AG04450 (cell line): ENCODE measurements at places on chromosomes 16 and 17.

DNA sequence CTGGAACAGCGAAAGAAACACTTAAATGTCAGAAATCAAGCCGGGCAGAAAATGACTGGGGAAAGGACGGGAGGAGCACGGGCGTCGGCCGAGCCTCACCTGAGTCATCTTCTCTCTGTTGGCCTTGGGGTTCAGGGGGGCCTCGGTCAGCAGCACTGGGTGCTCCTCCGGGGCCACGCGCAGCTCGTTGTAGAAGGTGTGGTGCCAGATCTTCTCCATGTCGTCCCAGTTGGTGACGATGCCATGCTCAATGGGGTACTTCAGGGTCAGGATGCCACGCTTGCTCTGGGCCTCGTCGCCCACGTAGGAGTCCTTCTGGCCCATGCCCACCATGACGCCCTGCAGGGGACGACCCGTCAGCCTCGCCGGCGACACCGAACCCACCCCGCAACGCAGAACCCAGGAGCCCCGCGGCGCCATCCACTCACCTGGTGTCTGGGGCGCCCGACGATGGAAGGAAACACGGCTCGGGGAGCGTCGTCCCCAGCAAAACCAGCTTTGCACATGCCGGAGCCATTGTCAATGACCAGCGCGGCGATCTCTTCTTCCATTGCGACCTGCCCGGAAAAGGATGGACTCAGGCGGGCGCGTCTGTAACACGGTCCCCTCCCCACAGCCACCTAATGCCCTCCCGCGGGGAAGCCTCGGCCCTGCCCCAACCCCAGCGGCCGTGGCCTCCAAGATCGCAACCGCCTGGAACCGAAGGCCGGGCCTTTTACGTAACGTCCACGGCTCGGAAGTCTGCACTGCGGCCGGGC lies 616 bp downstream of the ACTG1 start:
- no peak for DNase-seq

- DNase-seq: no peak
These were observed 1.7 kb downstream of the ADORA2B start for GRCh38 chr17:15946611-15947120.

- DNase-seq: no peak
These were observed 145.5 kb downstream of the AXIN2 start for GRCh38 chr17:65415991-65416390.

DNA sequence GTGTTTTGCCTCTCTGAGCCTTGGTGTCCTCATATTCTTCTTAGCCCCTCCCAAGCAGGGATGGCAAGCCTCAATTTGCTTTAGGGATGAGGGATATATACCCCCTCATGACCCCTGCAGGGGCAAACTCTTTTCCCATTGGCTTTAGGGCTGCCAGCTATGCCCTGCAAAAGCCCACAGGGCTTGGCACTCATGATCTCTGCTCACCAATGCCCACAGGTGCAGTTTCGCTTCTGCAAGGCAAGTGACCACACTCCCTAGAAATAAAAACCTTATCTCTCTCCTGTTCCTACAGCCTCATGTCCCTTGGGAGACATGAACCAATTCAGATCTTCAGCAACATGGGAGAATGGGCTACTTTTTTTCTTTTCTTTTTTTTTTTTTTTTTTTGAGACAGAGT lies 8.8 kb downstream of the BEAN1 start:
- no peak for DNase-seq

DNA sequence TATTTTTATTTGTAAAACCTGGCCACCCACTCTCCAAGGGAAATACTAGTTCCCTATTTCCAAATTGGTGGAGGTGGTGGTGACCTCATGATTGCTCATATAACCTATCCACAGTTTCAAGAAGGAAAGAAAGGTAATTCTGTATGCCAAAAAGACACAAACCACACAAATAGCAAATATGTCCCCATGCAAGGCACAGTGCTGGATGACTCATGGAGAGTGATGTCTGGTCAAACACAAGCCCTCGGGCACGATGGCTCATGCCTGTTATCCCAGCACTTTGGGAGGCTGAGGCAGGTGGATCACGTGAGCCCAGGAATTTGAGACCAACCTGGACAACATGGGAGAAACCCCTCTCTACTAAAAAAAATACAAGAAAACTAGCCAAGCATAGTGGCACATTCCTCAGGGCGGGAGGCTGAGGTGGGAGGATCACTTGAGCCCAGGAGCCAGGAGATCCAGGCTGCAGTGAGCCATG lies 64.2 kb downstream of the GNA13 start:
- no peak for DNase-seq

DNA sequence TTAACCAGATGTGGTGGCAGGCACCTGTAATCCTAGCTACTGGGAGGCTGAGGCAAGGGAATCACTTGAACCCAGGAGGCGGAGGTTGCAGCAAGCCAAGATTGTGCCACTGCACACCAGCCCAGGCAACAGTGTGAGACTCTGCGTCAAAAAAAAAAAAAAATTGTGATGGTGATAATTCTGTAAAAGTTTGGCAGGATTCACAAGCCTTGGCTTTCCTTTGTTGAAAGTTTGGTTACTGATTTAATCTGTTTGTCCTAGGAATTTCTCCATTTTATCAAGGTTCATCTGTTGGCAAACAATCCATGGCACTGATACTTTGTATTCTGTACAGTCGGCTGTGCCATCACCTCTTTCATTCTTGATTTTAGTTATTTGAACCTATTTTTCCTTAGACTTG lies 15.9 kb downstream of the EIF4A3 start:
- no peak for DNase-seq

DNA sequence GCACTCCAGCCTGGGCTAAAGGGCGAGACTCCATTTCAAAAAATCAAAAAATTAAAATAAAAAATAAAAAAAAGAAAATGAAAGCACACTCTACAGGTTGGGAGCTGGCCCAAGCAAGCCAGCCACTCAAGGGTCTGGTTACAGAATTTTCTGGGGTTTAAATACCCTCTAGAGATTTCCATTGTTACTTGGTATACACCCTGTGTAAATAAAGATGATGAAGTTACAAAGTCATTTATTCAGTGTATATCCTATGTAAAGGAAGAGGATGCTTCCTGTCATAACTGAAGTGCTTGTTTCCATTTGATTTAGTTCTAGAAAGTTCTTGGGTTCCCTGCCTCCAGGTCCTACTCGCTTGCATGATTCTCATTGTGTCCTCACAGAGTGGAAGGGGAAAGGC lies 79.9 kb upstream of the C17orf78 start:
- DNase-seq: no peak

- no peak for DNase-seq
These were observed 8.3 kb downstream of the CDH16 start for GRCh38 chr16:66910175-66910940.

- no peak for DNase-seq
These were observed 3.3 kb downstream of the CARMIL2 start for GRCh38 chr16:67648088-67648763.

DNA sequence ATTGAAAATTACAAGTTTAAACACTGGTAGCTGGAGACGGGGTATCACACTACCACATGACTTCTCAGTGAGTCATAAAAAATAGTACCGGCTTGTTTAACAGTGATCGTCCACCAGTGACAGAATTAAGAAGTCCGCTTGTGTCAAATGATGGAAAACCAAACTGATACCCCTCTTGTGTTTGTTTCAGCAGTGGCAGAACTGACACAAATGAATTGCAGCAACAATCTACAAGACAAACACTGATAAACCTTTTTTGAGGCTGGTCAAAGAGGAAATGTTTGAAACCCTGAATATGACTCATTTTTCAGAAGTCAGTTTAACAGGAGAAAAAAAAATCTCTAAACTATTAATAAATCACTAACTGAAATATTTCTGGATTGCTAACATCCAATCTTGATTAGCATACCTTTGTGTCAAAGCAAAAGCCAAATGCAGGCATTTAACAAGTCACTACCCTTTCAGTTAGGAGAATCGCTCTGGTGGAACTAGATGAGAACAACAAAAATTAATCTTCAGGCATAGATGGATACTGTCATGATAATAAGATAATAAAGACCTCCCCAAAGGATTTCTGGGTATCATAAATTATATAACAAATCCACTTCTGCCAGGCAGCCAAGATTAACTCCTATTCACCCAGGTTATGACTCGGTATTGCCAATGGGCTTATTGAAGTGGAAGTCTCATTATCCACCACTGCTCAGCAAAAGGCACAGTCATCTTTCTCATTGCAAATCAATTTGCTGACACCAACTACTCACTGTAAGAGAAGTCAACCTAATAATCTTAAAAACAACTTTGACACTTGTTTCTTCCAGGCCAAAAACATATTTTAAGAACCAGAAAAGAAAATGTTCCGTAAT lies 20.8 kb downstream of the DCUN1D3 start:
- no peak for DNase-seq

- no peak for DNase-seq
These were observed 904.8 kb downstream of the CDH8 start for GRCh38 chr16:61131447-61131846.

DNA sequence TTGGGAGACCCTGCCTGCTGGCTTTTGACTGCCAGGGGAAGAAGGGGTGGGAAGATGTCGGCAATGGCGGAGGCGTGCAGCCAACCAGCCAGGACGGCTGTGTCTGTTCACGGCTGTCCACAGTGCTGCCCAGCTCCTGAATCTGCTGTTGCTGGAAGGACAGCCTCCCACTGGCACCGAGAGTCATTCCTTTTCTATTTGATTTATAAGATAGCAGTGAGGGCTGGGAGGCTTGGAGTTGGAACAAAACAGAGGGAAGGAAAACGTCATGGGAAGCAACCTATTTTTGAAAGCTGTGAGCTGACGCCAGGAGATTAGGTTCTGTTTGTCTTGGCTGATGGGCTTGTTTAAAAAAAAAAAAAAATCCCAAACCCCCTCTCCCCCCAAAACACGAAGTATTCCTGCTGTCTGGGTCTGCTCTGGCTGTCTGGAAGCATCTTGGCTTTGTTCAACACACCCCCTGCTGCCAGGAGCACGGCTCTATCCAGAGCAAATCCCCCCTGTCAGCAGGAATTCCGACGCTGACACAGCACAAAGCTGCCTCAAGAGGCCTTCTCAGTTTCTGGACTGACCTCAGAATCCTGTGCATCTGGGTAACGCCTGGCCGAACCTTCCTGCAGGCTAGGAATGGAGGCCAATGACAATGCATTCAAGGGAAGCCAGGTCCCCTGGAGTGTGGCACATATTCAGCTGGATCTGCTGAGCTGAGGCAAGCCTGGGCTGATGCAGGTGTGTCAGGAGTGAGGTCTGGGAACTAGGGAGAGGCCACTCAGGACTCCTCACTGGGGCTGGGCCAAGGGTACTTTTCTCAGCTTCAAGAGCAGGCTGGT lies 41.0 kb upstream of the SREBF1 start:
- DNase-seq: peak; percentile 67

GRCh38 chr16:424033-424622 lies 1.3 kb upstream of the RAB11FIP3 start:
- DNase-seq: peak; percentile 74

DNA sequence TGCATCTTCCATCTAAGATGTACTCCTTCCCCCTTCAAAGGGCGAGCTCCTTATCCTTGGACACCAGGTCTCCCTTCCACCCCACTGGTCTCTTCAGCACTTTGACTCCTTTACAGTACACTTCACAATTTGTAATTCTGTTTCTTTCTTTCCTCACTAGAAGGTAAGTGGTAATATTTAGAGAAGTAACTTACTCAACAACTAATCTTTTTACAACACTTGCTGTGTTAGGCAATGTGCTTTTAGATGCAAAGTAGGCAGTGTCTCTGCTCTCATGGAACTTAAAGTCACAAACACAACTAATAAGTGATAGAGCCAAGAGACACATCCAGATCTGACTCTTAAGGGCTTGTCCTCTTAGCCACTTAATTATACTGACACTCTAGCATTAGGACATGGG lies 6.4 kb downstream of the SIAH1 start:
- DNase-seq: no peak

GRCh38 chr17:68100000-68100641 lies 64.6 kb downstream of the KPNA2 start:
- DNase-seq: no peak

- no peak for DNase-seq
These were observed 14.7 kb upstream of the MLLT6 start for GRCh38 chr17:38690386-38690785.
